ENCODE measurements at places on chromosomes 7 and 10.

- no peak for DNase-seq
Observed at GRCh38 chr10:110355141-110355831, 50.6 kb upstream of the SMNDC1 start.

DNA sequence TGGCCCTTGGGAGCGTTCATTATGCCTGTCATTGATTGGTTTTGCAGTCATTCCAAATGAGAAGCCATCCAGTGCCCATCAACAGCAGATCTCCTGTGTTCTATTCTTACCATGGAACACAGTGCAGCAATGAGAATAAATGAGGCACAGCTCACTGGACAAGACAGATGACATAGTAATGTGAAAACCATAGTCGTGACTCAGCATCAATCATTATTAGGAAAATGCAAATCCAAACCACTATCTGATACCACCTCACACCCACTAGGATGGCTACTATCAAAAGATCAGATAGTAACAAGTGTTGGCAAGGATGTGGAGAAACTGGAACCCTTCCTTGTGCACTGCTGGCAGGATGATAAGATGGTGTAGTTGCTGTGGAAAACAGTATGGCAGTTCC lies 144.7 kb downstream of the ARHGAP22 start:
- DNase-seq, result no peak

DNA sequence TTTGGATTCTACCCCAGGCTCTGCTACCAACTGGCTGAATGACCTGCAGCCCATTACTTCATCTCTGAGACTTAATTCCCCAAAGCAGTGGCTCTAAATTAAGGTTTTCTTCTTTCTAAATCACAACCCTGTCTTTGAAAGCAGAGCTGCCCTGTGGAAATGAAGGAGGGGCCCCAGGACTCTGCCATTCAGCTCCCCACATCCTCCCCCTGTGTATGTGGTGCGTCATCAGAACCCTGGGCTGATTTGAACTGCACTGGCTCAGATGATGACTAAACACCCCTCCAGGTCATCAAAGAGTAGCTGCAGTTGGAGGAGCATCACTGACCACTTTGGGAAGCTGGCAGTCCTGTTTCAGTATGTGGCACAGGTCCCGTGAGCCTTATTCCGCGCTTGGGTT lies 46.6 kb downstream of the BPGM start:
- DNase-seq, result no peak

DNA sequence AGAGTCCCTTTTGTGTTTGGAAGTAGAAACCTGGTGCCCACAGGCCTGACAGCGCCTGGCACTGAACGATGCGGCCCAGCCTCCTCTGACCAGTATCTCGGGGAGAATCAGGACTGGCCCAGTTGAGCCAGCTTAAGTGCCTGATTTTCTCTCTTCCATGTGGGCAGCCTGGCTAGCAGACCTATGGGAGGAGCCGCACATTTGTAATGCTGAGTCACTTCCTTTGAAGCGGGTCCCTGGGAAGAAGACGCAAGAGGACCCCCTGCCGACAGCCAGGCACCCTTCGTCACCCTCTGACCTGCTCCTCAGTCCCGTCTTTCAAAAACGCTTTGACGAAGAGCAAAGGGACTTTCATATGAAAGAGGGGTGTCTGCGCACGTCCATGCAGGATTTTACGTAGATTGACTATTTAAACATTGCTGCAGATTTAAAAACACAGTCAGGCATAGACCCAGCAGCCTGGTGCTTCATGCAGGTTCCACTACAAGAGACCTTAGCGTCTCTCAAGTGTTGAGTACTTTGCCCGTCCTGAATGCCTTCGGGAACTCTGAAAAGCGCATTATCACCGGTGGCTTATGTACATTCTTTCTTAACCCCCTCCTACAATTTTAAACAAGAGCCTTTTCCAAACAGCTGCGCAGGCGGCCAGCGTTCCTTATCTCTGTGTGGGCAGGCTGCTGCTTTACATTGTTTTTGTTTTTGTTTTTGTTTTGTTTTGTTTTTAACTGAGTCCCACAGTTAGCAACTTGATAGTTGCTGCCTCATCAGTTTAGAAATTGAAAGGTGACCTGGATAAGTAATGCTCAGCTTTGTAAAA lies 36.5 kb upstream of the AP5Z1 start:
- no peak for DNase-seq

DNA sequence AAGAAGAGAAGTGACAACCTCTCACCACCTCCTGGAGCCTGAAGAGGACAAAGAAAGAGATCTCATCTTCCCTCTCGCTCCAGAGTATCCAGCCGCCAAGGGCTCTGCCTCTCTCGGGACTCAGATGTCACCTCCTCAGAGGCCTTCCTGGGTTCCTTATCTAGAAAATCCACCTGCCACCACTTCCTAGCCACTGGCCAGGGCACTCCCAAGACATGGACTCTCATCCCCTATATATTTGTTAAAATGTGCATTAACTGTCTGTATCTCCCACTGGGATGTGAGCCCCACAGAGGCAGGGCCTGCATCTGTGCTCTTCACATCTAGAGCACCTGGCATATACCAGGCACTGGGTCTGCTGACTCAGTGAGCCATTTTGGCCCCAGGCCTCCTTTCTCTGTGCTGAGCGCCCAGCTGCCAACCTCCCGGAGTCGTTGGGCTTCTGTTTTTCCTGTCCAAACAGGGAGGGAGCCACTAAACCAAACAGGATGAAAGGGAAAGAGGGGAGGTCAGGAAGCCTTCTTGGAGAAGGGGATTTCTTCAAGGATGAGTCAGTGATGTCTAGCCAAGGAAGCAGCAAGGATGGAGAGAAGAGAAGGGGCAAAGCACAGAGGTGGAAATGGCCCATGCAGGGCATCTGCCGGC lies 58.9 kb downstream of the KCNMA1 start:
- DNase-seq, result no peak

DNA sequence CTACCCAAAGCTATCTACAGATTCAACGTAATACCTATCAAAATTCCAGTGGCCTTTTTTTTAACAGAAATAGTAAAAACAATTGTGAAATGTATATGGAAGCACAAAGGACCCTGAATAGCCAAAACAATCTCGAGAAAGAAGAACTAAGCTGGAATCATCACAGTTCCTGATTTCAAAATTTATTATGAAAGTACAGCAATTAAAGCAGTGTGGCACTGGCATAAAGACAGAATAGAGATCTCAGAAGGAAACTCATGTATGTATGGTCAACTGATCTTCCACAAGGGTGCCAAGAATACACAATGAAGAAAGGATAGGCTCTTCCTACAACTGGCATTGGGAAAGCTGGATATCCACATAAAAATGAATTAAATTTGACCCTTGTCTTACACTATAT lies 23.2 kb downstream of the PNLIPRP3 start:
- no peak for DNase-seq

DNA sequence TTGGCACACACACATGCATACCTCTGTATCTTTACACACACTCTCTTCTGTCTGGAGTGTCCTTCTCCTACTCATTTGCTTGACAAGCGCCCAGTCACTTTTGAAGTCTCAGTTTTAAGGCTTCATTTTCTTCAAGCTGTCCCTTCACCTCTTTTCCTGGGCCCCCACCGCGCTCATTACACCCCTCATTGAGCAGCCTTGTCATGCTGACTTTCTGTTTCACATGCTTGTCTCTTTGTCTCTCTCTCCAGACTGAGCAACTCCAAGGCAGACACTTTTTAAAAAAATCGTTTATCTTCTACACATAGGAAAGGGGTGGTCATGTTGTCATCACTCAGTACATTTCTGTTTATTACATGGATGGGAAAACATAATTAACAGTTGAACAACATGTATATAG lies 225.2 kb upstream of the FZD1 start:
- no peak for DNase-seq

DNA sequence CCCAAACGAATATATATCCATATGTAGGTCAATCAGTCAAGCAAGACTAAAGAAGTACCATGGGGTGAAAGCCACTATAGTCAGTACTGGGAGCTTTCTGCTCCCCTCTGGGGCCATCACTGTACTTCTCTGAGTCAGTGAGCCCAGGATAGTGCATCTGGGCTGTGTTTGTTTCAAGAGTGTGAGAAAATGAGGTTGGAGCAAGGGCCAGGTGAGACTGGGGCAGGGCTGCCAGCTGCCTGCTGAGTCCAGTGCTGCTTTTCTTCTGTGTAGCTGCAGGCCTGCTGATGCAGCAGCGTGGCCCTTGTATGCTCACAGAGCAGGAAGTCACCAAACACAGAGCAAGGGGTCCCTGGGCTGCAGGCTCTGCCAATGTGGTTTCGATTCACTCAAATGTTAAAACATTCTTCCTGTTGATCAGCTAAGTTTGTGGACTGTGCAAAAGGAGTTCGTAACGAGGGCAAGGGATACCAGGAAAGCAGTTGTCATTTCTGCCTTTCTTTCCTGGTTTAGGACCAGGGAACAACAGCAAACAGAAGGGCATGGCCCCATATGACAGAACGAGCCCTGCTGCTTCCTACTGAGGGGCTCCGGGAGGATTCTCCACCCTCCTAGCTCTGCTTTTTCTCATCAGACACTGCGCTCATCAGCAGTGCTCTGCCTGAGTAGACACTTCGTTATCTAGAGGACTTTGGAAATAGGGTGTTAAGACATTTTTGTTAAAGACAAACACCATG lies 65.4 kb upstream of the TNS3 start:
- DNase-seq, result no peak

GRCh38 chr7:142873281-142873784 lies 12.2 kb downstream of the TRPV6 start:
- no peak for DNase-seq

DNA sequence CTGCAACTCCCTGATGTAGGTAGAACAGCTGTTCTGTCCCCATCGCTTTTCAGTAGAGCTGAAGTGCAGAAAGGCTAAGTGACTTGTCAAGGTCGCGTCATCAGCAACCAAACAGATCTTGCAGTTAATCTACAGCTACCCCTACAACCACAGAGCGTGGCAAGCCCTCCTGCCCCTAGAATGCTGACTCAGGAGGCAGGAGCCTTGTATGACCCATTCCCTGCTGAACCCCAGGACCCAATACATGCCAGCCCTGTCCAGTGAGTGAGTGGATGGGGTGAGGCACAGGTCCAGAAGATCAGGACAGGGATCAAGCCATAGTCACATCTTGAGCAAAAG lies 26.6 kb upstream of the GJD4 start:
- DNase-seq, result no peak

- DNase-seq, result no peak
Observed at GRCh38 chr7:88075216-88075615, 141.2 kb downstream of the ADAM22 start.

DNA sequence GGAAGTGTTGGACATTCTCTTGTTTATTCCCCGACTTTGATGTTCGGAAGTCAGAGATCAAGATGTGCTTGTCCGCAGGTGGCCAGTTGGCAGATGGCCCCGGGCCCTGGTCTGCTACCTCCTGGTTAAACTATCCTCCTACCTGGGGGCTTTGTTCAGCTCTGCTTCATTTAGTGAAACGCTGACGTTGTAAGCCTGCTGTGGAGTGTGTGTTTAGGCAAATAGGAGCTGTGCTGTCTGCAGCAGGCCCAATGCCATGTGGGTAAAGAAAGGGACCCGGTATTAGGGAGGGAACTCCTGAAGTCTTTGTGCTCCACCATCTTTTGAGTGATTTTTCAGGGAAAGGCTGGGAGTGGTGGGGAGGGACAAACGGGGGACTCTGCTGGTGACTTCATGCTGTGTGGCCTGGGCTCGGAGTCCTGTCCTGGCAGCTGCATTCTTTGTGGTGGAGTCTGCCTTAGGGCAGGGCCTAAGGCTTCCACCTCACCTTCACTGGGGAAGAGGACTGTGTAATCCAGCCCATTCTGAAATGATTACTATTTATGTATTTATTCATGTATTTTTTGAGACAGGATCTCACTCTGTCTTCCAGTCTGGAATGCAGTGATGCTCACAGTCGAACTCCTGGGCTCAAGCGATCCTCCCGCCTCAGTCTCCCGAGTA lies 171.1 kb upstream of the KLF6 start:
- DNase-seq, result no peak

- DNase-seq, result no peak
Observed at GRCh38 chr10:116761883-116762282, 19.5 kb upstream of the HSPA12A start.

GRCh38 chr7:92044940-92045339 lies 89.3 kb downstream of the CYP51A1 start:
- no peak for DNase-seq

GRCh38 chr7:102834999-102835398 lies 77.8 kb upstream of the LRRC17 start:
- no peak for DNase-seq

DNA sequence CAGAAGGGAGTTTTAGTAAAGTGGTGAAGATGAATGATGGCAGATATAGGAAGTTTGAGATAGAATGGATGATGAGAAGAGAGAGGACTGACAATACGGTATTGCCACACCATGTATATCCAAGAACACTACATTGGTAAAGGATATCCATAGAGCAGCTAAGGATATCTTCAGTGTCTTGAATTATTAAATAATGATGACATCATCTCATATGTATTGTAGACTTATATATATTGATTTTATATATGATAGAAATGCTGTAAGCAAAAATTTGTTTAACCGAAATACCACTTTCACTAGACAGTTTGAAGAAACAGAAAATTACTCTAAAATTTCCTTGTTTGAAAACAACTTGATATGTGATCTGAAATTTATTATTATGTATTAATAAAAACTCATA lies 89.0 kb downstream of the SEPTIN7 start:
- no peak for DNase-seq

DNA sequence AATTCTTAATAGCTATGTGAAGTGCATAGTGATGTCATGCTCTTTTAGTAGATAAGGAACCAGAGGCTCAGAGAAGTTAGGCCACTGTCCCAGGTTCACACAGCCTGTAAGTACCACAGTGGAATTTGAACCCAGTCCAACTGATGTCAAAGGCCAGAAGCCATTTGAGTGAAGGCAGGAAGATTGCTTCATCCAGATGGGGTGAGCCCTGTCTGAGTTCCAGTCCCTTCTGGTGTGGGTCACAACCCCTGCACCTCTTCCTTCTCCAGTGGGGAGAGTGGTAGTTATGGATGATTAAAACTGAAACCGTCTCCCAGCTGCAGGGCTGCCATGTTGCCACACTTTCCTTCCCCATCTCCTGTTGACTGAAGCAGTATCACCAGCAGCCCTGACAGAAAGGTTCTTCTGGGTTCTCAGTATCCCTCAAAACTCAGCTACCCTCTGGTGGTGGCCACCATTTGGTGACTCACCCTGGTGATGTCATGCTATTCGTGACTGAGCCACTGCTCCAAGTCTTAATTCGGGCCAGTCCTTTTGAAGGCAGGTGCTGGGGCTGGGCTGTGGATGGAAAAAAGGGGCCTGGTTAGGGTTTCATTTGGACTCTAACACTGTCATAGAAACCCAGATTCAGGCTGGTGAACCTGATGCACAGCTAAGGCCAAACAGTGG lies 1.5 kb upstream of the C10orf95 start:
- no peak for DNase-seq
